GM12878 (cell line): ENCODE measurements at places on chromosomes 4 and X. TPM values are rescaled to one million over a fixed set of nuclear protein-coding genes. Genes with fewer than 3 reads are reported as not detected.

TMEM144 gene
- total RNA-seq: 1.8 and 2.6 TPM in 2 replicates

DAPP1 gene
- 46.4 and 46.5 TPM in 2 replicates for total RNA-seq

N4BP2 gene
- total RNA-seq: 10.6 and 10.9 TPM in 2 replicates

TCEAL6 gene
- not detected in 2 replicates for total RNA-seq

CT45A1 gene
- not detected in 2 replicates for total RNA-seq

- peak; percentile 84 for DNase-seq
Observed at GRCh38 chrX:19889582-19890342, 2.4 kb upstream of the SH3KBP1 start.

DNA sequence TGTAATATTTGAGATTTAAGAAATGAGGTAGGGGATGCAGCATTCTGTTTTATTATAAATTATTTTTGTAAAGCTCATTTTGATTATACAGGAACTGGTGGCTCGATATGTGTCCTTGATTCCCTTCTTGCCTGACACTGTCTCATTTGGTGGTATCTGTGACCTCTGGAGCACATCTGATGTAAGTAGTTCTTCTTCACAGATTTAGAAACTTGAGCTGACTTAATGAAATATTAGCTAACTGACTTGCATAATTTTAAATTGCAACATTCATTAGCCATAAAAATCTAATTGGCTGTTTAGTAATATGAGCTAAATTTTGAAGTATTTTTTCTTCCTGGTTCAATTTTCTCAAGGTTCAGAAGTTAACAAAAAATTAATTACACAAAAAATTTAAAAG is 69.1 kb downstream of the FBXL5 start:
- no peak for DNase-seq

DNA sequence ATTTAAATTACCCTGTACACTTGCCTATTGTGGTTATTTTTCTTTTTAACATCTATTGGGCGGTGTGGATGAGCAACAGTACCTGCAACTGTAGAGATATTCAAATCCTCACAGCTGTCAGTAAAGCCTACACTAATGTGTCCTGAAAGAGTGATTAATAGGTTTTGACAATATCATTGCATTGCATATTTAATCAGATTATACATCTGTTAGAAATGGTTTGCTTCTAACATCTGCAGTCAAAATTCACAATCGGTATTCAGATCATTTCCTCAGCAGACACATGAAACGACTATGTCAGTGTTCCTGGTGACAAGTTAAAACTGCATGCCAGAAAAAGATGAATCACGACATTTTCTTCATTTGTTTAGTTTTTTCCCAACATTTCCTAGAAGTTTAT is 254.6 kb upstream of the EPHA5 start:
- DNase-seq: no peak

DNA sequence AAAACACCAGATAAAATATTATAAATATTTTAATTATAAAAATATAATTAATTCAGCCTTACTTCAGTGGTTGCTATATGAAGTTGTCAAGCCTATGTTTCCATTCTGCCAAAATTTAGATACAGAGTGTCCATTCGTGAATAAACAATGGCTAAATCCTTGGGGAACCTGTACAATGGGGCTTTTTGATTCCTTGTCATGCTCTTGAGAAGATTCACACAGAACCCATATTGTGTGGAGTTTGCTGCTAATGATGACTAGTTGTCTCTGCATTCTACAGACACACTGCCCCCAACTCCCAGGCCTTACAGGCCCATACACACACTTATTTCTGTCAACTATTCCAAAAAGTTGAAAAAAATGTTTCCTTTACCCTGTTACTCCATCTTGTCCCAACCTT is 33.4 kb upstream of the MAGEC2 start:
- no peak for DNase-seq

DNA sequence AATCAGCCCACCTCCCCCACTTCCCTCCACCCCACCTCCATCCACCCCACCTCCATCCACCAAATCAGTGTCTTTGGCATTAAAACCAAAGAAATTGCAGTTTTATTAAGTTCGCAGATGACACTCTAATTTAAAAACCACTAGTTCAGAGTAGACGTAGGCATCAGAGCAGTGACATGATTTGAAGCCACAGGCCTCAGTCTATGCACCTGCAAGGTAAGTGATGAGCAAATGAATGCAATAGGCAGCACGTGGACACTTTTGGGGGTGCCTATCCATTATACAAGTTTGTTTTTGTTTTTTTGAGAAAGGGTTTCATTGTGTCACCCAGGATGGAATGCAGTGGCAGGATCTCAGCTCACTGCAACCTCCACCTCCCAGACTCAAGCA is 88.0 kb upstream of the TRIM2 start:
- DNase-seq: no peak

GRCh38 chr4:167274351-167274750 is 40.1 kb upstream of the SPOCK3 start:
- DNase-seq: no peak

- DNase-seq: no peak
Observed at GRCh38 chr4:168097161-168097560, 4.8 kb downstream of the ANXA10 start.

- no peak for DNase-seq
Observed at GRCh38 chr4:124948976-124949597, 236.6 kb upstream of the ANKRD50 start.

DNA sequence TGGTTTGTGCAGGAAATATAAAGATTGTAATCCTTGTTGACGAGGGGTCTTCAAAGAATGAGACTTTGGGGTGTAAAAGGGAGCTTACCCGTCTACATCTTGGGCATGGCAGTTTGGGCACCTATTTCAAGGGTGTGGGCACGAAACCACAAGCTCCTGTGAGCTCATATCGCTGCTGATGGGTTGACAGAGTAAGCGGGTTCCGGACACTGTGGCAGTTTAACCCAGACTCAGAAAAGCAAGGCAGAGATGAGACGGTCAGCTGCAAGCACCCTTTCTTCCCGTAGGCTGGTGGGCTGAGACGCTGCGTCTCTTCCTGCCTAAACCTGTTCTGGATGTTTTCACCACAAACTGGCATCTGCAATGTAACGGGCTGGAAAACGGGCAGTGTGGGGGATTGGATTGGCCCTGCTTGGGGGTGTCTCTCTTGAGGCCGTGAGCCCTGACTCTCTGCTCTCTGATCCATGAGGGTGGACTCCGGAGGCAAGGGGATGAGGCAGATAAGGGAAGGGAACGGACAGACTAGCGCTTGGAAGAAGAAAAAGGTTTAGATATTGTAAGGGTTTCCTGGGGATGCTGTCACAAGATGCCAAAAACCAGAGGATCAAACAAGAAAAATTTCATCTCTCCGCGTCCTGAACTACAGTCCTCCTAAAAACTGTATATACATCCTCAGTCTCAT is 237.5 kb downstream of the SHOX start:
- no peak for DNase-seq

GRCh38 chr4:114137984-114138383 is 158.5 kb upstream of the ARSJ start:
- DNase-seq: no peak

DNA sequence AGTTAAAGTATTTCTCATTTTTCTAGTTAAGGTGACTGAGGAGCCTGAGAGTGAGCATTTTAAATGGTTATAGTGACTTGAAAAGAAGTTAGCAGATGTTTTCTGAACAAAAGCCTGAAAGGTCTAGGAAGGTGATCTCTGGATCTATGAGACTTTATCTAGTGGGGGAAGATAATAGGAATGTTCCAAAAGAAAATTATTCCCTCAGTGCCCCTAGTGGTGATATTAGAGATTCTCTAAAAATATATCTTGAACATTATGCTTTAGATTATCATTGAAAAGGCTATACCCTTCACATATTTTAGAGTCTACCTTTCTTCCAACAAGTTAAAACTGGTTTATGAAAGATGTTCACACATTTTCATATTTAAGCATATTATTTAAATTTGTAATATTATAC is 69.0 kb upstream of the SPANXN1 start:
- no peak for DNase-seq

- DNase-seq: peak; percentile 25
Observed at GRCh38 chr4:128574706-128575105, 234.8 kb upstream of the JADE1 start.

GRCh38 chr4:61740886-61741285 is 540.8 kb downstream of the ADGRL3 start:
- no peak for DNase-seq

DNA sequence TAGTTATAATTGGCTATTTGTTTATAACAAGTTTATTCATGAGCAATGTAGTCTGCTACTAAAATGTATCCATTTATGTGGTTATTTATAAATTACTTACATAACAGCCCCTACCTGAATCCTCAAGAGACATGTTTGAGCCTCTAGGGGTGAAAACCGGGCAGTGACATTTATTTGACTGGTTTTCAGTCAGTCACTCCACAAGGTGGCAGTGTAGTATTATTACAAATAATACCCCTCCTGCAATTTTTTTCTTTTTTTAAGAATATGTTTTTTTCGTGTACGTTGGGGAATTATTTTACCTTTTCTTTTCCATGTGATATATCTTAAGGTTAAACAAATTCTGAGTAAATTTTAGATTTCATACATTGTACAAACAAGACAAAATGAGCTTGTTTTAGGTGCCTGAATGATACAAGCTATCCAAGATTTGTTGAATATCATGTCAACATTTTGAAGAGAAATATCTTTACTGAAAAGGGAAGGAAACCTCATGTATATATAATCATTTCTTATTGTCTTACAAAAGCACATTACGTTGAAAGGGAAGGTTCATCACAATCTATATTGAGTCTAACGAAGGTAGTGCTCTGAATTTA is 598.7 kb upstream of the TECRL start:
- DNase-seq: no peak

DNA sequence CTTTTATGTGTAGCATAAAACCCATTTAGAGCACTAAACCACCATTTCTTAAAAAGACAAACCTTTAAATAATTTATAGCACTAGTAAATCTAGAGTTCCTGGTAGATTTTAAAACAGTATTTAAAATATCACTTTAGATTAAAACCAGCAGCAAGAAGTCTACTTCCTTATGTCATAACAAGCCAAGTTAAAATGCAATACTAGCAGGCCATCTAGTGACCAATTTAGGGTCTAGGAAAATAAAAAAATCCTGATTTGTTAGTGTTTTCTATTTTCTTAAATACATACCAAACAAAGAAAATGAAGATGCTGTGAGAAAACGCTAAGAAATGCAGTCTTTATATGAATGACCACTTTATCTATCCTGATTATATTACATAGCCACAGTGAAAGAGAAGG is 53.9 kb downstream of the PAPSS1 start:
- DNase-seq: no peak

- DNase-seq: no peak
Observed at GRCh38 chrX:141879616-141880015, 24.1 kb upstream of the MAGEC1 start.

GRCh38 chrX:136768469-136769084 is 12.2 kb downstream of the ARHGEF6 start:
- DNase-seq: no peak

DNA sequence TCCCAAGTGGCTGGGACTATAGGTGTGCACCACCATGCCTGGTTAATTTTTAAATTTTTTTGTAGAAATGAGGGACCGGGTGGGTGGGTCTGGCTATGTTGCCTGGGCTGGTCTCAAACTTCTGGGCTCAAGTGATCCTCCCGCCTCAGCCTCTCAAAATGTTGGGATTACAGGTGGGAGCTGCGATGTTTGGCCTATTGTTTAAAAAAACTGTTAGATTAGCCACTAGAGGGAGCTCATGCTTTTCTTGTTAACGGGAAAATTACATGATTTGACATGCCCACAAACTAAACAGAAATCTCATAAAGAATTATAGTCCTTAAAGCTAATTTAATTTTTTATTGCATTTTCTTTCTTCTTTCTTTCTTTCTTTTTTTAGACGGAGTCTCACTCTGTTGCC is 5.0 kb upstream of the SDAD1 start:
- no peak for DNase-seq

GRCh38 chr4:42724451-42724850 is 67.5 kb upstream of the ATP8A1 start:
- DNase-seq: no peak

- DNase-seq: no peak
Observed at GRCh38 chrX:40153345-40154249, 55.8 kb upstream of the BCOR start.

DNA sequence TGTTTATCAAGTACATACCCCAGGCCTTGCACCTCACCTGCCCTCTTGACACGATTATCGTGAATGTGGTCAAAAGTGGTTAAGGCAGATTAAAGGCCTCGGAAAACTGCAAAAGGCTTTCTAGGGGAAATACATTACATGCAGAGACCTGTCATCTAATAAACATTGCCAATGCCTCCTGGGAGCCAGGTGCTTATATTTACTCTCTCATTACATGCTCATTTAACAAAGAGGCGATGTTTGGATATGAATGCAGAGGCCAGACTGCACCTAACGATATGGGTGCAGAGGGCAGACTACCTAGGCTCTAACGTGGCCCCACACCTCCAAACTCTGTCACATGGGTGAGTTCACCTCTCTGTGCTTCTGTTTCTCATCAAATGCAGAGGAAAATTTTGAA is 14.5 kb downstream of the CRMP1 start:
- DNase-seq: no peak

DNA sequence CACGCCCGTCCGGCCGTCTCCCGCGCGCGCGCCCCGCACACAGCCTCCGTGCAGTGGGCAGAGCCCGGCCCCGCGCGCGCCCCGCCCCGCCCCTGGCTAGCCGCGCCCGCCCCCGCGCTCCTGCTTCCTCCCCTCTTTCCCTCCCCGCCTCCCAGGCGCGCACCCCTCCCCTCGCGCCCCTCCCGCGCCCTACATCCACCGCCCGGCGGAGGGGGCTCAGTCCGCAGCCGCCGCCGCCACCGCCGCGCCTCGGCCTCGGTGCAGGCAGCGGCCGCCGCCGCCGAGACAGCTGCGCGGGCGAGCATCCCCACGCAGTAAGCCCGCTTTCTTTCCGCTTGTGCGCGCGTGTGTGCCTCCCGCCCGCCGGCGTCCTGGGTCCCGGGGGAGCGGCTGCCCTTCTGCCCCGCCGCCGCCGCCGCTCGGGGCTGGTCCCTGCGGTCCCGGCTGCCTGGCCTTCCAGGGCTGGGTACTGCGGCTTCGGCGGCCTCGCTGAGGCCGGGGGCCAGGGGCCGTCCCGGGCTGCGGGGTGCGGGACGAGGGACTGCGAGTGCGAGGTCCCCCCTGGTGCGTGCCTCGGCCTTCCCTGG is at the start of gene FHL1:
FHL1 (plus strand) TSS at position 219 of the 587 bp plus-strand sequence.
- no peak for DNase-seq

GRCh38 chr4:147674496-147674895 is 9.5 kb downstream of the PRMT9 start:
- no peak for DNase-seq

DNA sequence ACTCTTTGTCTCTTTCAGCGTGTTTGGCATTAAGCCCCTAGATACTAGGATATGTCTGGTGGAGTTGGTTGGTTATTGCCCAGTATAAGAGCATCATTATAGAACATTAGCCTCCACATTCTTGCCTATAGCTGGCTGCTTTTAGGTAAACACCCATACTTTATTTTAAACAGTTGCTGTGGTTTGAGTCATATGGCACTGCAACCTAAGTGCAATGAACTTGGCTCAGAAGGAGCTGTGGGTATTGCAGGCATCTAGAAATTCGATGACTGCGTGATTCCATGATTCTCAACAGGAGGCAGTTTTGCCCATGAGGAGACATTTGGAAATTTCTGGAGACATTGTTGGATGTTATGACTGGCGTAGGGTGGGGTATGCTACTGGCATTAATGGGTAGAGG is 49.5 kb downstream of the DCLK2 start:
- DNase-seq: no peak
